ENCODE measurements at places on chromosomes 12 and 14. TPM values are rescaled to one million over a fixed set of nuclear protein-coding genes. Genes with fewer than 3 reads are reported as not detected.

Gene MSI1
- 0.44 TPM for total RNA-seq

Gene PRH2
- not detected for total RNA-seq

Gene NXPH4
- not detected for total RNA-seq

DNA sequence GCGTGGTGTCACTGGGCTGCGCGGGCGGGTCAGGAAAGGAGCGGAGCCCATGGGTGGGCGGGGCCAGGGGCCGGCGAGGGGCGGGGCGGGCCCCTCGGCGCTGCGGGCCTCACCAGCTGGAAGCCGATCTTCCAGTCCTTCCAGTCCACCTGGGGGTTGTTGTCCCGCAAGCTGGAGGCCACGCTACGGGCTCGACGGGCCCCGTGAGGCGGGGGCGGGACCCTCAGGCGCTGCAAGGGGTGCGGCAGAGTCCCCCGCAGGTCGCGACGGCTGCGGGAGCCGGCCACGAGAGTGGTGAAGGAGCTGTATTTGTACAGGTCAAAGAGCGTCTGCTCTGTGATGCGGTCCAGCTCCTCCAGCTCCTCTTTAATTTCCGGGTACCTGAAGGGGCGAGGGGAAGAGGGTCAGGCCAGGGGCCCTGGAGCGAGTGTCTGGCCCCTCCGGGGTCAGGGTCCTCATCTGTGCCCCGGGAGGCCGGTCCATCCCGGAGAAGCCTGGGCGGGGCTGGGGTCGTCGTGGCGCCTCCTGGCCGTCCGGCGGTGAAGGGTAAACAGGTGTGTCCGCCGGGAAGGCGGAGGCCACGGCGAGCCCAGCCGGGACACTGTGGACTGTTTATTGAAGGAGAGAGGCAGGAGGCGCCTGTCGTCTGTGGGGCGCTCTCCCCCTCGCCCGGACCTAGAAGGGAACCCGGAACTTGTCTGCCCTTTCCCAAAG is 11.9 kb downstream of the SCNN1A start:
- H3K4me1 ChIP-seq: peaks cover 73% of the 10 kb centered on the region
- peaks cover 9% of the 10 kb centered on the region for H3K36me3 ChIP-seq
- H3K27ac ChIP-seq: peak overlapping the region; percentile 97
- peak; percentile 86 for DNase-seq

DNA sequence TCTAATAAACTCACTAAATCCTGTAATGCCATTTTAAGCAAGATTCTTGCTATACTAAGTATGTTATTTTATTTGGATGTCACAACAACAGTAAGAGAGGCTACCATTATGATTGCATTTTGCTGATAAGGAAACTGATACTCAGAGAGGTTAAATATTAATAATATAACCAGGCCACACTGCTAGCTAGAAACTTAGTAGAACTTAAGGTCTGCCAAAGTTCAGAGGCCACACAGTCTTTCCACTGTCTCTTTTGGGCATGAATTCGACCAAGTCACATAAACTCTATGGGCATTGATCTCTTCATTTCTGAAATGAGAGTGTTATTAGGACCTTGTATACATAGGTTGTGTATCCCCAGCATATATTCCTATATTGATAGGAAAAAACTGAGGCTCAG is 147.9 kb downstream of the SYNE2 start:
- no peak overlapping the region for H3K27ac ChIP-seq
- DNase-seq: no peak
- H3K4me1 ChIP-seq: no peaks in the 10 kb centered on the region
- peaks cover 79% of the 10 kb centered on the region for H3K36me3 ChIP-seq

Gene SERPINA10
- not detected for total RNA-seq

DNA sequence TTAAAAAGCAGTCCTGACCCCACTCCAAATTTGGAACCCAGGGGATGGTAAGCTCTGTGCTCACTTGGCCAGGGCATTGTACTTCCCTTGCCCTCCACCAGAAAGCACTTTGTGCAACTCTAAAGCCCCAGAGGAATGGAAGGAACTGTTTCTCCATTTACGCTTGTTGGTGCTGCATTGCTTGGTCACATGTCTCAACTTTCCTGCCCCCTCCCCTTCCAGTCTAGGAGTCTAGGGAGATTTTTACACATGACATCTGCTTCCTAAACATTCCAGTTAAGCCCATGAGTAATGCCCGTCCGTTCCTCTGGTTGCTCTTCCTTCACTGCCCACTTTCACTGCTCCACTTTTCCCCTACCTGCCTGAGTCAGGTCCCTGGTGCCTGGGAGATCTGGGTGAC is 92.6 kb upstream of the MAP1LC3B2 start:
- H3K4me1 ChIP-seq: no peaks in the 10 kb centered on the region
- no peak for DNase-seq
- no peaks in the 10 kb centered on the region for H3K36me3 ChIP-seq

Data from lower lobe of right lung (tissue), 2 donors.